ENCODE measurements at places on chromosomes 4 and X. TPM values are rescaled to one million over a fixed set of nuclear protein-coding genes. Genes with fewer than 3 reads are reported as not detected.

Gene ZNF711
- 1.1 TPM for total RNA-seq

Gene SHROOM4
- total RNA-seq, result 11.0 TPM

Gene SCRG1
- 1.1 TPM for total RNA-seq

Gene RBM47
- 34.1 TPM for total RNA-seq

Gene ANXA3
- total RNA-seq, result 22.3 TPM

Gene CLDN34
- total RNA-seq, result not detected

Gene MAGEA11
- total RNA-seq, result not detected

Gene KLF3
- total RNA-seq, result 40.9 TPM

Gene SORBS2
- total RNA-seq, result 640 TPM

Gene GPR50
- total RNA-seq, result not detected

Gene UGT2A1
- not detected for total RNA-seq

Gene EXOC1L
- not detected for total RNA-seq

Gene QRFPR
- total RNA-seq, result not detected

Gene VMA21
- total RNA-seq, result 31.2 TPM

Gene MND1
- total RNA-seq, result 4.8 TPM

Gene ATP6AP2
- 141 TPM for total RNA-seq

Gene RGN
- 2.6 TPM for total RNA-seq

Gene CPZ
- total RNA-seq, result 3.2 TPM

Gene RTL3
- 3.2 TPM for total RNA-seq

Gene SGMS2
- total RNA-seq, result 331 TPM

All from gastroesophageal sphincter (tissue), 4 donors.